Hippocampal formation (tissue), 2 donors: ENCODE measurements at places on chromosomes 7 and 10.
A peak's percentile ranks its signal among the peaks of the same experiment; 100 is the strongest.

- DNase-seq: no peak
Observed at GRCh38 chr7:22427104-22427503, 70.2 kb upstream of the RAPGEF5 start.

DNA sequence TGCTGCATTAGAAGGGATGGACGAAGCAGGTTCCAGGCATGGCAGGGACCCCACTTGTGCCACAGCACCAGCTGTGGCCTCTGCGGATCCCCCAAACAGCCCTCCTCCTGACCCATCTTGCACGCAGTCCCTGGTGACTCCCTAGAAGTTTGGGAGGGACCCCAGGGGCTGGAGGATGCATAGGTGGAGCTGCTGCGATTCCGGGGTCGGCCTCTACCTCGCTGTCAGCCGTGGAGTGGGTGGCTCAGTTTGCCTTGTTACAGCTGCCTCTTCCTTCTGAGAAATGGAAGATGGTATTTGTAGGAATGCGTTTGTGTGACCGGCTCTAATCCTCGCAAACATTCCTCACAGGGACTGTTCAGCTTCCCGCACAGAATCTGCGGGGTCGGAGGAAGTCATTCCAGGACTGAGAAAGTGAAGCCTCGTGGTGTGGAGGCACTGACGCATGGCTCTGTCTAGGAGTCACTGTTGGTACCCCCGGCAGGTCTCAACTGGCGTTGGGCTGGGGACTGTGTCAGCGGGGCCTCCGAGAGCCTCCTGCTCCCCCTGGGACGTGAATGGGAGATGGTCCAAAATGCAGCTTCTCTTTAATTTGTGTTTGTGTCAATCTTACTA, 17.5 kb downstream of the PWWP2B start:
- DNase-seq: no peak

- DNase-seq: no peak
Observed at GRCh38 chr7:111460695-111461094, 101.6 kb downstream of the IMMP2L start.

GRCh38 chr7:123201901-123202300, 2.1 kb upstream of the SLC13A1 start:
- DNase-seq: no peak

DNA sequence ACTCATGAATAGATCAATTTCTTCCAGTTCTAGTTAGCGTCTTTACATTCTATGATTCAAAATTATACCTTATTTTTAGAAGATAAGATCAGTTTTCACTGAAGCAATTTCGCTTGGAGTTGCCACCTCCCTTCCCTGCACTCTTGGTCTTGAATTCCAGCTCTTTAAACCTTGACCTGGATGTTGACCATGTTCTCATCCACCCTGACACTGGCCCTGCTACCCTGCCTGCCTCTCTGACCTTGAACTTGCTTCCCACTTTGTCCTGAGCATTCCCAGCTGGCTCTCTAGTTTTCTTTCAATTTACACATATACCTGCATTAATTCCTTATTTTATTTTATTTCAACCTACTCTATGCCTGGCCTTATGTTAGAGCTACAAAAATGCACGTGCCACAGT, 274.9 kb upstream of the IGFBP3 start:
- no peak for DNase-seq

- DNase-seq: peak; percentile 1
Observed at GRCh38 chr7:105958012-105958411, 5.1 kb upstream of the CDHR3 start.

DNA sequence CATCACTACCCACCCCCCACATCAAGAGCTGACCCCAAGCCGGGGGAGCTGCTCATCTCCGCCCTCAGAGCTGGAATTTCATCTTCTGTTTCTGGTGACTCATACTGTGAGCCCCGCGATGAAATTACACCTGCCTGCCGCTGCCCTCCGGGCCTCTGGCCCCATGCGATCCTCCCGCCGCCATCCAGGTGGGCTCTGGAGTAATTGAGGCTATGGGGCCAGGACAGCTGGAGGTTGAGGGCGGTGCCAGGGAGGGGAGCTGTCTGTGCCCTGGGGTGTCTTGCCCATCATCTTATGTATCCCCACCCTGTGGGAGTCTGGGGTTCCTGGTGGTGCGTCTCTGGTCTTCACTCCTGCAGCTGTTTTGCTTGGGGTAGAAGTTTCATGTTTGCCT, 9.0 kb downstream of the GTF2IRD1 start:
- DNase-seq: no peak

- no peak for DNase-seq
Observed at GRCh38 chr10:26439406-26440087, 1.4 kb downstream of the APBB1IP start.

GRCh38 chr10:47364366-47364765, 16.2 kb downstream of the RBP3 start:
- DNase-seq: no peak

DNA sequence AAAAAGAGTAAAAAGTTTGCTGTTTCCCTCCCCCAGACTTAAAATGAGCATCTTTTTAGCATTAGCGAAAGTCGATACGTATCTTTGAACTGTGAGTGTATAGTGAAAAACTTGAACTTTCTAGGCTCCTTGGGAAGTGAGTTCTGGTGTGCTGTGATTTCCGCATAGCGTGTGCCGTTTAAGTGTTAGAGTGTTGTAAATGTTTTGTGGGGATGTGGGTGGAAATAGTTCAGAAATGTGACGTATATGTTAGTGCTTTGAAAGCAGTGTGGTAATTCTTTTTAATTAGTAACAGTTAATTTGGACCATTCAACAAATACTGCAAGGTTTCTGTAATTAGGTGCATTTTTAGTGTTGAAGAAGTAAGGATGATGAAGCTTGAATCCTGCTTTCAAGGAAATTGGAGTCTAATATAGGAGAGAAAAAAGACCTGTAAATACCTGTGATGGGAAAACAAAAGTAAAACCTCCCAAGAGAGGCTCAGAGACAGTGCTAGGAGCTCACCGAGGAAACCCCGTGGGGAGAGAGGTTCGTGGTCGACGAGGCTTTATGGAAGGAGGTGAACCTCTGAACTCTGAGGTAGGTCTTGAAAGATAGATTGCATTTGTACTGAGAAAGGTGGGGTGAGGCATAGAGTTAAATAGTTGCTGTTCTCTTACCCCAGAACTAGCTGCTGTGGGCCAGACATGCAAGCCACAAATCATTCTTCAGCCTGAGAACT, 40.8 kb downstream of the RBM33 start:
- DNase-seq: no peak

- DNase-seq: peak; percentile 37
Observed at GRCh38 chr7:47571331-47572093, 10.4 kb downstream of the TNS3 start.

GRCh38 chr10:14563359-14563940, 211.2 kb downstream of the FAM107B start:
- DNase-seq: no peak

DNA sequence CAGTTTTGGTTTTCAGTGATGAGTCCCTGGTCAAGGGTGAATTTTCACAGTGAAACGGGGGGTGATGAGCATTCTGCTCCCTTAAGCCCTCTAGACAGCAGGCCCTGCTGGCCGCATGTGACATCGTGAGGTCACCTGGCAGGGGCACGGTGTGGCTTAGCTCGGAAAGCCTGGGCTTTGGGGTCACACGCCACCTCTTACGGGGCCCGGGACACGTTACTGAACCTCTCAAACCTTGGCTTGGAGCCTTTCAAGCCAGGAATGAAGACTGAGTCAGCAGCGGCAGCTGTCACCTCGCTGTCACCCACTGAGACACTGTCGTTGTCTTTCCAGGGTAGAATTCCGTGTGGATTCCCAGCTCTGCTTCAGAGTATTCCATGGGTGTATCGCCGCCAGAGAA, 4.1 kb downstream of the GET4 start:
- no peak for DNase-seq

DNA sequence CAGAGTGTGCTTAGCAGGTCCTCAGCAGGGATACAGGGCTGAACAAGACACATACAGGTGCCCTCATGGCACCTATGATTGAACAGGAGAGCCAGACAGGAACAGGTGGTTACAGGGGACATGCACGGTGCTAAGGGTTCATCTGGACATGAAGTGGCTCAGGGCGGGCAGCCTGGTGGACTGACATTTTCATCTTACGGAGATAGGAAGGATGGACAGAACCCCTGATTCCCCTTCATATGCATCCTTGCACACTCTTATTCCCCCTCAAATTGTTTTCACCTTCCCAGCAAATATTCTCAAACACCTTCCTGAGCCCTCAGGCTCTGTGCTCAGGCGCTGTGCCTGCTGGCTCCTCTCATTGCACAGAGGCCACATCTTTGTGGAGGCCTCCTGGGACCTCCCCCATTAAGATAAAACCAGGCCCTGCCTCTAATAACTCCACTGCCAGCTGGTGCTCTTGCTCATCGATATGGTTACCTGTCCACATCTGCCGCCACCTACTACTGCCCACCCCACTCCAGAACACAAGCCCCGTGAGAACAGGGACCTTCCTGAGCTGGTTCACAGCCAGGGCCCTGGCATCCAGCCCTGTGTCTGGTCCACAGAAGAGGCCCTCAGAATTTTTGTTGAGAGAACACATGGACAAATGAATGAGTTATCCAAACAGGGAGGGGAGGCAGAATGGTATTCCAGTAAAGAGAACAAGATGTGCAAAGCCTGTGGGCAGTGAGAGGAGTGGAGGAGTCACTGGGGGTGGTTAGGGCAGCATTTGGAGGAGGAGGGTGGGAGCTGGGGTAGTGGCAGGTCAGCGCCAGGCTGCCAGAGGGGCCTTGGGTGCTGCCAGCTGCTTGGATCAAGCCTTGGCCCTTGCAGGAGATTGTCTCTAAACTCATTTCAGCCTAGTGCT, 68.9 kb upstream of the AQP1 start:
- no peak for DNase-seq

- no peak for DNase-seq
Observed at GRCh38 chr10:43403911-43404703, 4.9 kb downstream of the HNRNPF start.

GRCh38 chr7:81819861-81820260, 50.0 kb upstream of the HGF start:
- DNase-seq: no peak

- peak; percentile 88 for DNase-seq
Observed at GRCh38 chr7:151251689-151252560, 3.4 kb upstream of the SMARCD3 start.

DNA sequence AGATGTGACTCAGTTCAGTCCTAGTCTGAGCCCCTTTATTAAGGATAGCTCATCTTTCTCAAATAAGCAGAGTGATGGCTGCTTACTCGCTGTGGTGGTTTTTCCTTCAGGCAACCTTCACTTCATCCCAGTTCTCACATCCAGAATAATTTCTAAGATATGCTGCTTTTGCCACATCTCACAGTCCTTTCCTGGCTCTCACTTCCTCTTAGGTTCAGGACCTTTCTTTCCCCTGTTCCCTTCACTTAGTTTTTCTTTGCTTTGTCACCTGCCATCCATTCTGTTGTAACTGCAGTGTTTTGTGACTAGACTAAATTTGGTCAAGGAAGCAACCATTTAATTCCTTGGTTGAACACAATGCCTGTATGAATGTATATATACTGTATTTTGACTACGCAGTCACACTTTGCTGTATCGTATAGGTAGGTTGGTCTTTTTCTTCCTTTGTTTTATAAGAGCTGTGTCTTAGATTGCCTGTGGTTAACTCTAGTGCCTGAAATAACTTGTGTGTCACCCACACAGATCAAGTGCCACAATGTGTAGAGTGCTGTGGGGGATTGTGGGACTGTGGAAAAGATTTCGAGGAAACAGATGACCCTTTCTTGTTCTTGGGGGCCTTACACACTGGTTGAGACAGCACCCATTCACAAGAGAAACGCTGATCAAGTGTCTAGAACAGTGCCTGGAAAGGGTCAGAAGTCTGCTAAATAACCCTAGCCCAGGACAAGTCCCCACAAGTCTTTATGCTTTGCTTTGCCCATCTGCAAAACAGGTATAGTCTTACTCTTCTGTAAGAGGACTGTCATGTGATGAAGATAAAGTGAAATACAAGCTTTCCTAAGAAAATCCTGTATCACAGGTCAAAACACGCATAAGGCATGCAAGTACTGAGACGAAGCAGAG, 2.6 kb downstream of the ZNF655 start:
- no peak for DNase-seq

- DNase-seq: no peak
Observed at GRCh38 chr10:15460661-15461060, 89.6 kb upstream of the FAM171A1 start.

GRCh38 chr10:129963641-129964501, at the start of gene EBF3:
EBF3 (minus strand) TSS chr10:129964274; CDS start chr10:129963768, 506 bp downstream.
- DNase-seq: no peak

DNA sequence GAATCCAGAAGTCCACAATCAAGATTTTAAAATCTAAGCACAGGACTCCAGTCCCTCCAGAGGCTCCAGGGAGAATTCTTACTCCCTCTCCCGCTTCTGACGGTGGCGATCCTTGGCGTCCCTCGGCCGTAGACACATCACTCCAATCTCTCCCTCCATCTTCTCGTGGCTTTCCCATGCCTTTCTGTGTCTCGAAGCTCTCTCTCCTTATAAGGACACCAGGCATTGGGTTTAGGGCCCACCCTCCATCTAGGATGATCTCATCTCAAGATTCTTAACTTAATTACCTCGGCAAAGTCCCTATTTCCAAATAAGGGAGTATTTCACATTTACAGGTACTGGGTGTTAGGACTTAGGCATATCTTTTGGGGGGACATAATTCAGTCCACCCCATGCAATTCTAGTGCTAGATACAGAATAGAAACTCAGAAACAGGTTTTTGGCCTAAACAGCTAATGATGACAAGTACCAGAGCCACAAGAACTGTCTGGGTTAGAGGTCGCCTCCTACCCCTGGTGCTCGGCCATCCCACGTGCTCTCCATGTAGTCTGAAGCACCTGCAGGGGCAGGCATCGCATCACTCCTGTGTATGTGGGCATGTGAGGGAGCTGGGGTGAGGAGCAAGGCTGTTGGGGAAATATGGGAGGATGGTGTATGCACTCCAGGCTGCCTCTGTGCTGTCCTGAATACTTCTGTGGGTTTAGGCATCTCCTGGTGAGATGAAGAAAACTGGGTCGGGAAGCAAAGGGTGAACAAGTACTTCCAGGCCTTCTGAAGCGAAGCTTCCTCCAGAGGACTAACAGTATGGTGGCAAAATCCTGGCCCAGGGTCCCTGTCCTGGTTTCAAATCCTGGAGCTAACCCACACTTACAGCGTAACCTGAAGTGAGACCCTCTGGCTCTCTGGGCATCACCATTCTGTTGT, 298.3 kb upstream of the ZMIZ1 start:
- no peak for DNase-seq

DNA sequence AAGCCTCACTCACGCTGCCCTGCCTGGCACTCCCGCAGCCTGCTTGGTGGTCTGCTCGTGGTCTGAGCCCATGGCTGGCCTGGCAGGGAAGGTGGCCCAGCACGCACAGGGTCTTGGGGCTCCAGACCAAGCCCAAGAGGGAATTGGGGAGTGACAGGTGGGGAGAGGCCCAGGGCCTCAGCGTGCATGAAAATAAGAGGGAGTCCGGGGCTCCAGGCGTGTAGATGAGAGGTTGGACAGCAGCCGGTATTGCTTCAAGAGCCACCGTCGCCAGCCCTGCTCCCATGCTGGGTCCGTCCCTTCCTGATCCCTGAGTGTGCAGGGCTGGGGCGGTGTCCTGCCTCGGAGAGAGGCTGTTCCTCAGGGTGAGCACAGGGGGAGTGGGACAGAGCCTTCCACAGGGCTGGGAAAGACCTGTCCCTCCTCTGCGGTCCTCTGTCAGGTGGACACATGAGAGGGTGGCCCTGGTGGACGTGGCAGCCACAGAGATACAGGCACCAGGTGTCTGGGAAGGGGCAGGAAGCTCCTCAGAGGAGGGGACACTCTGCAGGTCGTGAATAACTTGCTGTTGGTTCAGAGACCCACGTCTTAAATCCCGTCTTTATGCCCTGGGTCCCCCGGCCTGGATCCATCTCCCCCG, 113.1 kb downstream of the INPP5A start:
- no peak for DNase-seq
